Coronary artery (tissue), 2 donors: ENCODE measurements at places on chromosomes 5 and 9.

GRCh38 chr9:33112094-33112493, 35.6 kb upstream of the SMU1 start:
- DNase-seq, result no peak

GRCh38 chr9:130480673-130481072, 35.9 kb downstream of the ASS1 start:
- no peak for DNase-seq

- DNase-seq, result no peak
Measured at GRCh38 chr5:102720969-102721368, 34.1 kb upstream of the PAM start.

GRCh38 chr5:139912158-139912557, 116.5 kb downstream of the PSD2 start:
- DNase-seq, result no peak

GRCh38 chr9:85645909-85646627, 95.7 kb downstream of the AGTPBP1 start:
- no peak for DNase-seq

GRCh38 chr9:110746211-110746930, 77.8 kb downstream of the MUSK start:
- DNase-seq, result no peak

DNA sequence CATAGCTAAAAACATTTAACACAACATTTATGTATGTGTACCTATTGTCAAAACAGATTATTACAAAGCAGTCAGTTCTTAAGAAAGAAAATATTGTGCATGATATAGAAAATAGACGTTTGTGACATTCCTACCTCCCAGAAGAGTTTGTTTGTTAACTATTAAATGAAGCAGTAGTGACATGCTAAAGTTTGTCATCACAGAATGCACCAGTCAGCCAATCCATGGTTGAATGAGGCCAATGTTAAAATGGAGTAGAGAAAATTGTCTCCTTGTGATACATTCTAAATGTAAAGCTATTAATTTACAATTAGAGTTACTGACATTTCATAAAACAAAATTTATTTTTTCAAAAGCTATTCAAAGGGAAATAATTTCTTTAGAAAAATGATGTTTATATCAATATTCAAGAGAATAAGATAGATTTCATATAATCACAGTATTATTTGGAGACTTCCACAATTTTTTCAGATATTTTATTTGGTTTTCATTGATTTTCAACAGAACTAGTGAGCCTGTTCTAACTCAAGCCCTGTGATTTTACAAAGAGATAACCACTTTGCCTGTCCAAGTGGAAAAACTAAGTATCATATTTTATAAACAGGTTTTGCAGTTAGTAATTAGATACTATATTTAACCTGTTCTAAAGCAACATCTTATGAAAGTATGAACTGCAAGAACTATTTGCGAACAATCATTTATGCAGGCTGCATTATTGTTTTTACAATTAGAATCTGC, 176.8 kb downstream of the ISL1 start:
- DNase-seq, result no peak

- no peak for DNase-seq
Measured at GRCh38 chr9:33750839-33751339, 44.5 kb upstream of the PRSS3 start.

- DNase-seq, result no peak
Measured at GRCh38 chr5:44183753-44184152, 205.5 kb downstream of the FGF10 start.

- no peak for DNase-seq
Measured at GRCh38 chr5:54658010-54658409, 140.5 kb downstream of the SNX18 start.

- no peak for DNase-seq
Measured at GRCh38 chr9:136646827-136647711, 15.6 kb upstream of the EGFL7 start.

DNA sequence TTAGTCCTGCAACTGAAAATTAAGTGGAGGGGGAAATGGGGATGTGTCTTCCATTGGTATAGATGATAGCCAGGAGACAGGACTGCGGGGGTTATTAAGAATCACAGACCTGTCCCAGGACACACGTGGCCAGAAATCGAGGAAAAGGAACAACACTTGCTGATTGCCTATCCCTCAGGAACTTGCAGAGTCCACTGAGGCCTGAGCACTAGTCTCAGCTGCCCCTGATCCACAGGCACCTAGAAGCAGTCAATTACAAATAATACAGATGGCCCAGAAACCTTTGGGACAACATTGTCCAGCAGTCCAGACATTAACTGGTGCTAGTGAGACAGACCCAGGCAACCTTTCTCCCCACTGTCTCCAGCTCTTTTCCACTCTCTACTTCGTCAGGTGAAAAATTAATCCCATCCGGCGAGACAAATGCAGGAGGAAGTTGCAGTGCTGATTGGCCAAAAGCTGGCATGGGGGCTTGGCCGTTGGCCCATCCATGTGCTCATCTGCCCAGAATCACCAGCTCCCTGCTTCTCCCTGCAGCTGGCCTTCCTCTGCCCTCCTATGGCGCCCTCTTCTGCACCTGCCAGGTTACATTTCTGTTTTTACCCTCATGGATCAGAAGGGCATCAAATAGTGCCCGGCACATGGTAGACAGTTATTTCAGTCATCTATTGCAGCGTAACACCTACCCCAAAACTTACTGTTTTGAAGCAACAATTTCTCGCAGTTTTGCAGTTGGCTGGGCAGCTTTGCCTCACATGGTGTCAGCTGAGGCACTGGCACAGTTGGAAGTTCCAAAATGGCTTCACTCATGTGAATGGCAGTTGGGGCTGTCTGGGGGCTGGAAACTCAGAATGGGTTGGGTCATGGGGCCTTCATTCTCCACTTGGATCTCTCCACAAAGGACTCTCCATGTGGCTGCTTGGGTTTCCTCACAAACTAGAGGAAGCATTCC, 3.6 kb upstream of the B4GALT1 start:
- DNase-seq, result peak; percentile 62

DNA sequence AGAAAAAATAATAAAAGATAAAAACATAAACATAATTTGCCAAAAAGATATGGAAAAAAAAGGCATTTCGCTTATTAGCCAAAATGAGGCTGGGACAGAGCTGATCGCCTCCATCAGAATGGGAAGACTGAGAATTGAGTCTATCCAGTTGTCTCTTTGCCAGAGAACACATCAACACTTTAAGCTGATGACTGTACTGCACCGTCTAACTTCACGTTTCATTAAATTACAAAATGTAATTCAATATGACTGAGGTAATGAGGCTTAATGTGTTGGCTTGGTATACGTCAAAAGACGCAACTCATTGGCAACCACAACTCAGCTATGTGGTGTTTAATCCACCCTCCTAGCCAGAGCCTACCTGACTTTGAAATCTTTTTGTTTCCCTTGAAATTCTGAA, 462.7 kb upstream of the CD180 start:
- DNase-seq, result no peak

DNA sequence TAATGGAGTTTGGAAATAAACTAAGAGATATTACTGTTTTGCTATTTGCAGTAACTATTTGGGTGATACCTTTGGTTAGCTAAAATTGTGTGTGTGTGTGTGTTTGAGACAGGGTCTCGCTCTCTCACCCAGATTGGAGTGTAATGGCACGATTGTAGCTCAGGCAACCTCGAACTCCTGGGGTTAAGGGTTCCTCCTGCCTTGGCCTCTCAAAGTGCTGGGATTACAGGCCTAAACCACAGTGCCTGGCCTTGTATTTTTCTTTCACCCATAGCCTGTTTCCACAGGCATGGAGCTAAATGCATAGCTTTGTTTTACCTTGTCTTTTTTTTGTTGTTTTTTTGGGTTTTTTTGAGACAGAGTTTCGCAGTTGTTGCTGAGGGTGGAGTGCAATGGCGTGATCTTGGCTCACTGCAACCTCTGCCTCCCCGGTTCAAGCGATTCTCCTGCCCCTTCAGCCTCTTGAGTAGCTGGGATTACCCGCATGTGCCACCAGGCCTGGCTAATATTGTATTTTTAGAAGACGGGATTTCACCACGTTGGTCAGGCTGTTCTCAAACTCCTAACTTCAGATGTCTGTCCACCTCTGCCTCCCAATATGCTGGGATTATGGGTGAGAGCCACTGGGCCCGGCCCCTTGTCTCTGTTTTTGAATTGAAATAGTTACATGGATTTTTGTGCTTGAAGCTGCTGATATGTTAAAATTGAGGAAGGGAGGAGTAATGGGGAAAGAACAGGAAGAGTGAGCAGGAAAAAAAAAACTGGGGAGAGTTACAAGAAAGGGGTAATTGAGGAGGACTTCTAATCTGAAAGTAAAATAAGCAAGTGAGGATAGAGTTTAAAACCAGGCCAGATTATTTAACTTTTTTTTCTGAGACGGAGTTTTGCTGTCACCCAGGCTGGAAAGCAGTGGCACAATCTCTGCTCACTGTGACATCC, 5.7 kb downstream of the GPBP1 start:
- DNase-seq, result no peak

DNA sequence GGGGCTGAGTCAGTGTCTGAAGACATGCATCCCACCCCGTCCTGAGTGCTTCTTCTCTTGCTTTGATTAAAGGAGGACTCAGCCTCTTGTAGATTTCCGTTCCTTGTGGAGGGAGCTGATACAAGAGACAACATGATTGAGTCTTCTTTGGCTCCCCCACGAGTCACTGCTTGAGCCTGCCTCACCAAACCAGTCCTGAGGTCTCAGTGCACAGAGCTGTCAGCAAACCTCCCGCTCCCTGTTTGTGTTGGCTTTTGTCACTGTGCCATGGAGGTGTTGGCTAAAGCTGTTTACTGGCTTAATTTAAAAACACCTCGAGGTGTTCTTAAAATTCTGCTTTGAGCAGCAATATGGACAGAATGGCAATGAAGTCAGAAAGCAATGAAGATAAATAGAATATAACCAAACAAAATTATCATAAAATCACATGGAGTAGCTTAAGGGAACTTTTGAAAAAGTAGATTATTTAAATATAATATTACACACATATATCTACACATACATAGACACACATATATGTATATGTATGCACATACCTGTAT, 234.1 kb upstream of the ANKRD55 start:
- no peak for DNase-seq

- no peak for DNase-seq
Measured at GRCh38 chr9:36800455-36800854, 227.8 kb downstream of the MELK start.

- DNase-seq, result peak; percentile 33
Measured at GRCh38 chr9:98883276-98883675, 60.4 kb upstream of the COL15A1 start.

- no peak for DNase-seq
Measured at GRCh38 chr5:6516823-6517222, 68.2 kb downstream of the UBE2QL1 start.

- DNase-seq, result no peak
Measured at GRCh38 chr5:76808141-76808691, 10.6 kb upstream of the F2RL1 start.

DNA sequence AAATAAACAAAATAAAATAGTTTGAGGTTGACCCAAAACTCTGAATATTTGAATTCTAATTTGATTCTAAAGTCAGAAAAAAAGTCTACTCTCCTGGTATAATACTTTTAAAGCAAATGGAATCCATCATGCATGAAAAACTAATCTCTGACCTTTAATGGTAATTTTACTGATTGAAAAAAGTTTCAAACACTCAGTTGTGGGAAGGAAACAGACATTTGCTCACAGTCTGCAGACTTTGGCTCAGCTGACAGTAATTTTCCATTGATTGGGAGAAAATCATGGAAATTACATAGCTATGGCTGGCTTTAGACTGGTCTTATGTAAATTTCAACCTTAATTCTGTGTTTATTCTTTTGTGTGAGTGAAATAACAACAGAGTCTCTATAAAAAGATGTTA, 574.3 kb downstream of the PDE4D start:
- DNase-seq, result no peak

GRCh38 chr5:40615586-40616170, 64.0 kb upstream of the PTGER4 start:
- DNase-seq, result no peak

GRCh38 chr5:79567926-79568549, 44.2 kb upstream of the TENT2 start:
- no peak for DNase-seq

GRCh38 chr5:8844206-8844605, 701.7 kb downstream of the SEMA5A start:
- DNase-seq, result no peak

GRCh38 chr5:111259636-111260035, 35.5 kb downstream of the CAMK4 start:
- no peak for DNase-seq

- DNase-seq, result no peak
Measured at GRCh38 chr9:85079349-85079748, 409.8 kb downstream of the NTRK2 start.

- no peak for DNase-seq
Measured at GRCh38 chr5:1366514-1366913, 21.6 kb upstream of the CLPTM1L start.

GRCh38 chr9:120257483-120257882, 322.5 kb downstream of the CDK5RAP2 start:
- DNase-seq, result no peak

DNA sequence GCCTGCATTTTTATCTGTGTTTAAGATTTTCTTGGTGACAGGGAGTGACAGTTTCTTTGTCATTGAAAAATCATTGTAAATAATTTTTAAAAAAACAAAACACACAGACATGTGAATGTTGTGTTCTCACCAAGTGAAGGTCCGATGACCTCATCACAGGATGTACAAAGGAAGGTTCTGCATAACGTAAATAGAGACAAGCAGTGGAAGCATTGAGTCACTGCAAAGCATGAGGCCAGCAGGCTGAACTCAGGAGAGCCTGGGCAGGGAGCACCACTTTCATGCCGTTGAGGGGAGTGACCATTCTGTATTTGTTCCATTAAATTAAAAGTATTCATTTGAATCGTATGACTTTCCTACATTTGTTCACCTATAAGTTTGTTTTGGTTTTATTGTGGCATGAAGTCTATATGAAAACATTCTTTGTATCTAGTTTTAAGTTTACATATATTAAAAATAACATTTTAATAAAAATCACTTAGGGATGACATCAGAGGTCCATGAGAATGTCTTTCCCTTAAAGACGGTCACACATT, 70.4 kb upstream of the TLE1 start:
- DNase-seq, result no peak

DNA sequence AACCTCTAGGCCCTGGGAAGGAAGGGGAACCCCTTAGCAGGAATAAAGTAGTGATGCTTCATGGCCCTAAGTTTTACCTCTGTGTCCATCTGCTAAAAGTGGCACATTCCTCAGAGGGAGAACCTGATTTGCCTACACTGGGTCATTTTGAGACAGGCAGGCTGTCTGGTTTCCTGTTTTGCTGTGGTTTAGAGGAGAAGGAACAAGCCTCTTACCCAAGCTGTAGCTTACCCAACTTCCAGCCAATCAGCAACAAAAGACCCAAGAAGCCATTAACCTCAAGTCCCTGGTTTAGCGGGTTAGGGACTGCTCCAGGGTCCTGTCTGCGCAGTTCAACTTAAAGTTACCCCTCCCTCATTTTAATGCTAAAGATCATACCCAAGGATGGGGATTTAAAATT, 411.0 kb downstream of the MAT2B start:
- DNase-seq, result no peak

- no peak for DNase-seq
Measured at GRCh38 chr9:1709347-1709746, 305.8 kb upstream of the SMARCA2 start.

DNA sequence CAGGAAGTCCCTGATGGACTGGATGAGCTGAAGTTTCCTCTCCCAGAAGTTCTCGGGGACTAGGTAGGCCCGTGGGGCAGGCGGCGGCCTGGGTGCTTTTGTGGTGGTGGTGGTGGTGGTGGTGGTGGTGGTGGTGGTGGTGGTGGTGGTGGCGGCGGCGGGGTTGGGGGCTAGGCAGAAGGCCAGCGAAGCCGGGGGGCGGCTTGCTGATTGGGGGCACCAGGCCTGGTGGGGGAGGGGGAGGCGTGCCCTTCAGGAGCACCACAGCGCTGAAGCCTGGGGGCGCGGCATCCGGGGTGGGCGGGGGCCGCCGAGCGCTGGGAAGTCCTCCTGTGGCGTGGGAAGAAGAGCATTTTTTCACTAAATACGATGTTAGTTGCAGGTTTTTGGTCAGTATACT, 26.9 kb downstream of the SPATA31C1 start:
- no peak for DNase-seq
